ENCODE measurements at places on chromosomes 12 and 14.
A peak's percentile ranks its signal among the peaks of the same experiment; 100 is the strongest.

DNA sequence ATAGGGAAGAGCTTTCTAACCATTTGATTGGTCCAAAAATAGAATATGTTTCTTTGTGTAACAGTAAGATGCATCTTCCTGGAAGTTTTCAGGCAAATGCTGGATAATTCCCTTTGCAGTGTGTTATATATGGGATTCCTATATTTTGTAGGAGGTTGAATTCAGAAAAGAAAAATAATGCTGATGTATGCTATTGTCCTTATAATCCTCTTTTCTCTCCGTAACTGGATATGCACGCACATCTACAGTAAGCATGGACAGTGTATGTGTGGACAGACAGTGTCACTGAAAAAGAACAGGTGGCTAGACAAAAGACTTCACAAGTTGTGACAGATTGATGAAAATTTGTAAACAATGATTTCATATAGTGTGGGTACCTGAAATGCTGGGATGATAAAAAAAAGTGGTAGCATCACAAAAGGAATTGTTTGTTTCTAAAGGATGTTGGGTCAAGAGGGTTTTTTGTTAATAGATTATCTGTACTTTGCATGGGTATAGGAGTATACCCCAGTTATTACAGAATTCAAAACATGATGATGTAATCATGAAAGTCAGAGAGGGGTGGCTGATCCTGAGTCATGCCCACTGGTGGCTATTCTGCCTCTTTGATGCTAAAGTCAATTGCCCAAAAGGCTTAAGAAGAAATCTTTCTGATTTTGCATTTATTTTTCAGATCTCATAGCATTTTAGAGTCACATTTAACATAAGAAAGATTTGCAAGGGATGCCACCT, 160.7 kb upstream of the TMTC1 start:
- DNase-seq, result no peak

- DNase-seq, result peak; percentile 74
Observed at GRCh38 chr14:99476864-99477263, 3.8 kb downstream of the SETD3 start.

GRCh38 chr12:83031196-83031595, 344.5 kb downstream of the TMTC2 start:
- DNase-seq, result peak; percentile 17

- peak; percentile 74 for DNase-seq
Observed at GRCh38 chr14:75825147-75825592, 156.6 kb downstream of the TGFB3 start.

GRCh38 chr14:95137164-95137803, 20.0 kb downstream of the DICER1 start:
- DNase-seq, result no peak

- no peak for DNase-seq
Observed at GRCh38 chr14:61130512-61131260, 149.6 kb downstream of the SLC38A6 start.

DNA sequence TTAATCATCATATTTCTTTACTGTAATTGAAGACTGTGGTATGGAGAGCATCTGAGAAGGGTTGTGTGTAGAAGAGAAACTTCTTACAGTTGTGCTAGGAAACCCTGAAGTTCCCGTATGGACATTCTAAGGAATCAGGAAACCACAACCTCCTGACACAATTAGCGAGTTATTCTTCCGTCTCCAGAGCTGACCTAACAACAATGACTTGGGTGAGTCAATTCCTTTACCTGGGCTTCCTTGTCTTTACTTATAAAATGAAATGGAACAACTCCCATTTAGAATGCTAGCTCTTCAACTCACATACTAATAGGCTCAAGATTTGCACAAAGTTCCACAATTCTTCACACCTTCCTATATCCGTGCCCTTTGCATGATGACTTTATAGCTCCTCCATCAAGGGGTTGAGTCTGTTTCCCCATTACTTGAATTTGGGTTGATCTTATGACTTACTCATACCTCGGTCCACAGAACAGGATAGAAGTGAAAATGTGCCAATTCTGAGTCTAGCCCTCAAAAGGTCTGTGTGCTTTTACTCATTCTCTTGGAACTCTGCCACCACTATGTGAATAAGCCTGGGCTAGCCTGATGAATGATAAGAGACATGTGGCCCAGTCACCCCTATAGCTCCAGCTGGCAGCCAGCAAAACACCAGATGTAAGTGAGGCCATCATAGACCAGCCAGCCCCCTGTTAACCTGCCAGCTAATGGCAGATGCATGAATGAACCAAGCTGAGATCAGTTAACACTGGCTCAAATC, 459.4 kb downstream of the ETNK1 start:
- peak; percentile 79 for DNase-seq

DNA sequence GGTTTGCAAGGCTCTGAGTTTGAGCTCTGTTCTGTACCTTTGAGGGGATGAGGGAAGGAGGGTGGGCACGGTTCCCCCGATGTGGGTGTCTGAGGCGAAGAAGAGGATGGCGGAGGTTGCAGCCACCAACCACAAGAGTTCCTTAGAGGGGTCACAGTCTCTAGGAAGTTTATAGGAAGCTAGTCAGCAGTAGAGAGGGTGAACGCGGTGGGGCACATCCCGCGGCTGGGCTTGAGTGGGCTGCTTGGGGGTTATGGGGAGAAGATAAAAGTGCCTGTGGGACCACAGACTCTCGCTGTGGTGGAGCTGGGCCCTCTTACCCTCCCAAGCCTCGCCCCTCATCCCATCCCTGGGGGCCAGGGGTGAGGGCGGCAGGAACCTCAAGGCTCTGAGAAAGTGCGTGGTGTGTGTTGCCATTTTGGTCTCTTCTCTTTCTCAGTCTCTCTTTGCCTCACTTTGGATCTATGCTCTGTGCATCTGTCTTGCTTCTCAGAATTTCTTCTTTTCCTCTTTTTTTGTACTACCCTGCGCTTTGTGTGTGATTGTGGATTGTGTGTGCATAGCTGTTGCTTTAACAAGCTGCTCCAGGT, 2.7 kb downstream of the CD4 start:
- no peak for DNase-seq

- no peak for DNase-seq
Observed at GRCh38 chr12:49985981-49986380, 13.2 kb downstream of the AQP6 start.

GRCh38 chr14:36521598-36522345, 1.7 kb upstream of the NKX2-1 start:
- no peak for DNase-seq

GRCh38 chr14:39472078-39472477, 39.8 kb upstream of the FBXO33 start:
- no peak for DNase-seq

DNA sequence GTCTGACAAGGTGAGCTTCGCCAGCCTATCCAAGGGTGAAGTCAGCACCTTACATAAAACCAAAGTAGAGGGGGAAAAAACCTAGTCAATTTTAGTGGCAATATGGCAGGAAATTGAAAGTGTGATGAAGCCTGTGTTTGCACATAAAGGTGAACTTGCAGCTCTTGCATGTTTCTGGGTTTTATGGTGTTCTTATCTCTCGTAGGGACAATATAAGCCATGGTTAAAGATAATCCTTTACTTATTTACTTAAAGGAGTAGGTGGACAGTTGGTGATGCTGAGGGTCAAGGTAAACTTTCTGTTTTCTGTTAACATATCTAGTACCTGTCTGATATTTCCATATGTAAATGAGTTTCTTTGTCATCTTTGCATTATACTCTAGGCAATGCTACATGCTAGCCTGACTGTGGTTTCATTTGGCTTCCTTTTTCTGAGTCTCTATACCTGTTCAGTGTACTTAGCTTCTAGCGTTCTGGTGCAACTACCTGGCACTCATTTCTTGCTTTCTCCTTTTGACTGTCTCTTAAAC, 32.8 kb downstream of the CCDC91 start:
- DNase-seq, result no peak

DNA sequence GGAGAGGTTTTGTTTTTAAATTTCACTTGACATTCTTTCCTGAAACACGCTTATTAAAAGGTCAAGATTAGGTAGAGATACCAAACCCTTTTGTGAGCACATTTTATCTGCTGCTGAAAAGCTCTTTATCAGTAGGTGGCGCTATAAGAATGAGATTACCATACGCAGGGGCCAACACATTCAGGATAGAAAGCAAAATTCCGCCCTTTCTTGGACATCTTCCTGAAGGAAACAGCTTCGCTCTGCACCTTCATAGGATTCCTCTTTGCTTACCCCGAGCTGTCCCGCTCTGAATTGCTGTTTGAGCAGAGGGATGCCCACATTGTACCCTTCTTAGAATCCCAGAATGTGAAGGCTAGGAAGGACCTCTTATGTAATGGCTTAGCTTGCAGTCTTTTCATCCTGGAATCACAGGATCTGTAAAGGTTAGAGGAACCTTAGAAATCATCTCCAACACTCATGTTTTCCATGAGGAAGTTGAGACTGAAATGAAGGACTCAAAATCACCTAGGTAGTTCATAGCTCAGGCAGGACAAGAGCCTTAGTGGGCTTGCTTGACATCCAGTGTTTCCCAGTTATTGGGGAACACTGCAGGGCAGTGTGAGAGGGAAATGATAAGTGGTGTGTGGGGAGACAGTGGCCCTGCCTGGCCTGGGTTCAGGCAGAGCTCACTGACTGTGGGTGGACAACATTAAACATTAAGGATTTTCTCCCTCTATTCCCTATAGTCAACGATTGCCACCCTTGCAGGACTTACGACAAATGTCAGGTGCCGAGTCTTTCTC, 38.7 kb upstream of the CRY1 start:
- DNase-seq, result peak; percentile 68

DNA sequence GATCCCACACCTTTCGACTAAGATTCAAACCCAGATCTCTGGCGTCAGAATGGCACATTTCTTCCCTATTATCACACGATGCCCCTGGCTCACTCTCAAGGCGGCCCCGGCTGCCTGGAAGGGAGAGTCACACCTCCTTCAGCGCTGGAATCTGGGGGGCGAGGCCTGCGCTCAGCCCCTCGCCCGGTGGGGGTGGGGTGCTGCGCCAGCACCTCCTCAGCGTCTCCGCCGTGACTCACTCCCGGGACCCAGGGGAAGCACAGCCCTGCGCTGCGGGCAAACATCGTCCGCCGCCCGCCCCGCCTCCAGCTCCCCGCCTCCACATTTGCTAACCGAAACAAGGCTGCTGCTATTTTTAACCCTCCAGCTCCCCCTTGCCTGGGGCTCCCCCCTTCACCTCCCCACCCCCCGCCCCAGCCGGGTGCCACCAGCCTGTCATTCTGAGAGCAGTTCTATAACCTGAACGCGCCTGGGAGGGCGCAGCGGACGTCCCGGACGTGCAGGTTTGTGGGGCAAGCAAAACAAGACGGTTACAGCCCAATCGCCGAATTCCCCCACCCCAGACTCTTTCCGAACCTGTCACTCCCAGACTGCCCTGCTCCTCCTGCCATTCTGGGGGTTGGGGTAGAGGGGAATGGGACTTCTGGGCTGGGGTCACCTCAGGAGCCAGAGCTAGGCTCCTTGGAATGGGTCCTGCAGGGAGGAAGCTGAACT, 6.7 kb downstream of the HDAC7 start:
- DNase-seq, result peak; percentile 87

Measured in fibroblast of villous mesenchyme (primary cell).